ENCODE measurements at places on chromosomes 12 and 14.

- DNase-seq, result peak; percentile 93
Observed at GRCh38 chr14:68547305-68548193, 245.3 kb downstream of the ZFP36L1 start.

- DNase-seq, result peak; percentile 69
Observed at GRCh38 chr12:76942267-76942666, 63.4 kb upstream of the CSRP2 start.

DNA sequence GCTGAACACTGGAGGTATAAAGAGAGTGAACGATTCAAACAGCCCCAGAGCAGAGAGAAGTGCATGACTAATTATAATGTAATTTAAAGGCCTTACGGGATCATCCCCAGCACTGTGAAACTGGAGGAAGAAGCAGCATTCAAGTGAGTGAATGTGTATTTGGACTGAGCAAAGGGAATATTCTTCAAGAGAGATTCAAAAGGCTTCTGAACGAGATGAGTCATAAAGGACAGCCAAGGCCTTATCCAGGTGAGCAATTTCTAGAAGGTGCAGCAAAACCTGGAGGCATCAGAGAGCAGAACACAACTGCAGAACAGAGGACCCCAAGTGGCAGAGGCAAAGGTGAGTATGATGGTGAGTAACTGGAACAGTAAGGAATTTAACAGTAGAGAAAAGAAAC lies 127.2 kb downstream of the BCAT1 start:
- peak; percentile 77 for DNase-seq

GRCh38 chr14:55160989-55161388 lies 30.4 kb downstream of the DLGAP5 start:
- peak; percentile 54 for DNase-seq

GRCh38 chr12:100858656-100859055 lies 64.1 kb downstream of the ANO4 start:
- peak; percentile 16 for DNase-seq

DNA sequence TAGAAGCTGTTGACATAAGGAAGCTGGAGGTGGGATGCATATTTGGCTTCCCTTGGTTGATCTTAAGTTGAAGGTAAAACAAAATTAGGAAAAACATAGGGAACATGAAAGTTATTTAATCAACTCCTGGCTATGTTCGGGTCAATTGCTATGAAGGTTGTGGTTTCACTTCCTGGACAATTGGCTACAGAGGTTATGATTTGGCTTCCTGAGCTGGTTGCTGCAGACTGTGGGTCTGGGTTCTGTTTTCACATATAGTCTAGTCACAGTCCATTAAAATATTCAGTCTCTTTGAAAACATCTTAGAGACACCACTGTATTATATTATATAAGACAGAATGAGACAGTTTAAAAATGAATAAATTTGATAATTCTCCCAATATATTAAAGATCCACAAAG lies 895.2 kb upstream of the USP15 start:
- DNase-seq, result no peak

DNA sequence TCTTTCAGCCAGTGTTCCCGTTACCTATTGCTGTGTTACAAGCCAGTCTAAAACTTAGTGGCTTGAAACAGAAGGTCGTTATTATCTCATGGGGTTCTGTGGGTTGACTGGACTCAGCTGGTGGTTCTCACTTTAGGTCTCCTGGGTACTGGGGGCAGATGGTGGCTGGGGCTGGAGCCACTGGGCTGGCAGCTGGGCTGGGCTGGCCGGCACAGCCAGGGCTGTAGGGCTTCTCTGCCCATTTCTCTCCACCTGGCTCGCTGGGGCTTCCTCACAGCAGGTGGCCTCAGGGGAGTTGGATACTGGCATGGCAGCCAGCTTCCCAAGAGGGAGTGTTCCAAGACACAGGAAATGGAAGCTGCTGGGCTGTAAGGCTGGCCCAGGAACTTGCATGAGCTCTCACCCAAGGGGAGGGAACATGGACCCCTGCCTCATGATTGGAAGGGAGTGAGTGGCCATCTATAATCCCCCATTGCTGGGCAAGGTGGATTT lies 27.0 kb downstream of the TUNAR start:
- no peak for DNase-seq

- DNase-seq, result peak; percentile 60
Observed at GRCh38 chr12:57001448-57001906, 4.9 kb downstream of the ZBTB39 start.

- peak; percentile 87 for DNase-seq
Observed at GRCh38 chr12:12032851-12033797, 37.6 kb upstream of the BCL2L14 start.

- no peak for DNase-seq
Observed at GRCh38 chr12:118377021-118377883, 897 bp downstream of the SUDS3 start.

GRCh38 chr14:101855958-101856357 lies 94.4 kb downstream of the PPP2R5C start:
- DNase-seq, result no peak

Measured in IMR-90 (cell line).